Stimulated activated CD4-positive, alpha-beta T cell treated with anti-CD3 and anti-CD28 coated beads, Interleukin-2, amount 100 ng/mL, for 24 hours (primary cell): ENCODE measurements at places on chromosomes 7 and 10.

DNA sequence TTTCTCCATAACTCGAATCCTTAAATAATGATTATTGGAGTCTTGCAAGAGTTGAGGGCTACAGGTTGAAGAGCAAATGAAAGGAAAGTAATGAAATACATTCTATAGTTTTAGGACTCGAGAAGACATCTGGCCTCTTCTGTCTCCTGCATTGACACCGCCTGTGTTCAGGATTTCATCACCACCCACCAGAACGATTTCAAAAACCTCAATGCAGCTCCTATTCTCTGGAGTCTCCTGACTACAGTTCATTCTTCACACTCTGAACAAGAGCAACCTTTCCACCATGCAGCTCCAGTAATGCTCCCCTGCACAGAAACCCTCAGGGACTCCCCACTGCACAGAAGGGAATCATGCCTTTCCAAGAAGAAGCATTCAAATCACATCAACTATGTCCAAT is 5.5 kb downstream of the IL15RA start:
- no peak for DNase-seq

- DNase-seq: no peak
Measured at GRCh38 chr10:84563868-84564267, 235.5 kb downstream of the CCSER2 start.

GRCh38 chr7:36349626-36350025 is 40.0 kb upstream of the ANLN start:
- DNase-seq: no peak

- no peak for DNase-seq
Measured at GRCh38 chr7:153530441-153530840, 521.8 kb upstream of the DPP6 start.

DNA sequence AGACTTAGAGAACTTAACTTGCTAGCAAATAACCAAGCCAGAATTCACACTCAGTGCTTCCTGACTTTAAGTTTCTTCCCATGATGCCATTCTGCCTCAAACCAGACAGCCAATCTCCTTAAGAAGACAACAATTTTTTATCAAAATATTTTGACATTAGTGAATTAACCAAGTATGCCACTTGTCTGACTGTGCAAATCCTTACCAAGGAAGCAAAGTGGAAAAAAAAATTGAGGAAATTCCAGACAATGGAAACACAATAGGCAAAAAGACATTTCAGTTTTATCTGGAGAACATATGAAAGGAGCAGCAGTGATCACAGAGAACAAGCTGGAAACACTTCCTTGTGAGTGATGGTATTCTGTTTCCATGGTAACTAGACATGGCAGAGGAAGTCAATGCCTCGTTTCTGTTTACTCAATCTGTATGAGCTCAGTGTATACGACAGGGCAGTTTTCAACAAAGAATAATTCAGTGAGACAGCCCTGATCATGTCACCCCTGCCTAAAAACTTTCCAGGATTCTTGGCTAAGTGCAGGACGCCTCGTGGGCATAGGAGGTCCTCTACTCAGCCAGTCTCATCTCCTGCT is 114.2 kb downstream of the DYNC1I1 start:
- DNase-seq: no peak

GRCh38 chr10:49457686-49458085 is 61.8 kb upstream of the DRGX start:
- no peak for DNase-seq

DNA sequence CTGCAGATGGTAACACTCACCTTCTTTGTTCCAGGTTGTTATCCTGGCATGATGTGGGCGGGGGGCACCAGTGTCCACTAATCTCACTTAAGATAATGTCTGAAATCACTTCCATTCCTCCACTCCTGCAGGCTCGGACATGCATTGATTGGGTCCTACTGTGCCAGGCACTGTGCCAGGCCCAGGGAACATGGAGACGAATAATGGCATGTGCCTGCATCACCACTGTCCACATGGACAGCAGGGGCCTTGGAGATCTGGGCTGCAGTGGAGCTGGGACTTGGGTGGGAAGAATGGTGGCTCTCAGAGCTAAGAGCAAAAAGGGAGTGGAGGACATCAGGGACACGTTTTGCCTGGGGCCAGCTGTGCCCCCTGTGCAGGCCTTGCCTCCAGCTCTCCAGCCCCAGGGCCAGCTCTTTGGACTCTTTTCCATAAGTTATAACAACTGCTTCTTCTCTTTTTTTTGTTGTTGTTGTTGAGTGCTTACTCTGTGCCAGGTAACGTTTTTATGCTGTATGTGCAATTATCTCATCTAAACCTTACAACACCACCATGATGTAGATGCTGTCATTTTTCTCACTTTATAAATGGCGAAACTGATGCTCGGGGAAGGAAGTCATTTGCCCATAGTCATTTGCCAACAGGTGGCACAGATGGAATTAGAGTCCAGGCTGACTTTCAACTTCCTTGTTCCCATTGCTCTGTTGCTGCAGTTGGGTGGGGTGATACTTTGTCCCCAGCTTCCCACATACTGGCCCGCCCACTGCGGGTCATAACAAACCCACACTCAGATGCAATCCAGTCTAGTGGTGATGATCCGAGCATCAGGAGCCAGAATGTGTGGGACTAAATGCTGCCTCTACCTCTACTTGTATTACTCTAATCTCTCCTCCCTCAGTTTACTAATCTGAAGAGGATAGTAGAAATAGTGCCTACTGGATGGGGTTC is 19.1 kb downstream of the PLPP4 start:
- DNase-seq: no peak

DNA sequence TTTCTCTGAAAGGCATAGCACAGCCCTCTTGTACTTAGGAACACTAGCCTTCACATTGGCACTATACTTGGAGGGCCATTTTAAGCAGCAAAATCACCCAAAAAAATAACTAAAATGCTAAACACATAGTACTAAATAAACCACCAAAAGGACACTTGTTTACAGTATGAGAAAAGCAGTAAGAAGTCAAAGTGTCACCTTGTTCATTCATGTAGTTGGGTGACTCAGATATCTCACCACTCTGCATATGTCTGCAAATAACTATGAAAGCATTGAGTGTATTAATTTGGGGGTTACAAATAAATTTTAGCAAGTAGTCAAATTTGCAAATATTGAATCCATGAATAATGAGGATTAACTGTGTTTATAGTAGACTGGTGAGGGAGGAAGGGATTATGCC is 107.6 kb downstream of the ELAPOR2 start:
- DNase-seq: no peak

DNA sequence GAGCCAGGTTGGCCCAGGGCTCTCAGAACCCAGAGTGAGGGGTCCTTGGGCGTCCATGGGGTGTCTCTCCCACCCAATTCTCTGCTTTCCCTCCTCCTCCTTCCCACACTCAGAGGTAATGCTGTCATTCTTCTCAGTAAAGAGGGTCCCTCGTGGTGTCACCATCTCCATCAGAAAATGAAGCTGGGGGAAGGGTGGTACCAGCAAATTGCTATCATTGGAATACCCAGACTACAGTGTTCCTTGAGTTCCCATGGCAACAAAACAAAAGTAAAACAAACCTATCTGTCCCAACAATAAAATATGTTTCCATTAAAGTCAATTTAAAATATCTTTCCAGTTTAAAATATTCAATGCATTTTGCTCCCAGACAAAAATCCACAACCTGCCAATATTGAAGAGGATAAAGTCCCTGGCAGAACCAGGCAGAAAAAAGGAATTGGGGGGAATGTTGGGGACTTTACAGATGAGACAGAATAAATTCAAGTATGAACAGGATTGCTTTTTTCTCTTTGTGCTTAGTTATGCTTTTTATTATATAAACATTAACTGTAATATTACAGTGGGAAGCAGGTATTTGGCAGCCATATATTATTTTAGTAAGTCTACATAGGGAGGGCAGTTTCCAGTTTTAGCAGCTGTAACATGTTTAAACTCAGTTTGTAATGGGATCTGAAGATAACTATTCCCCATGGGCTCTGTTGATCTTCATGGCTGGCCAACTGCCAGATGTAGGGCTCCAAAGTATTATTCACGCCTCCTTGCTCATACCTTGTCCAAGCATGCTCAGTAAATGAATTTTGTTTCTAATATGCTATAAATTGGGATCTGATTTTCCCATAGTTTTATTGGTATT is 182.1 kb downstream of the ARID5B start:
- no peak for DNase-seq

- DNase-seq: no peak
Measured at GRCh38 chr7:32093415-32094408, 23.5 kb upstream of the PDE1C start.

- no peak for DNase-seq
Measured at GRCh38 chr7:28160551-28160991, 20.0 kb downstream of the JAZF1 start.

DNA sequence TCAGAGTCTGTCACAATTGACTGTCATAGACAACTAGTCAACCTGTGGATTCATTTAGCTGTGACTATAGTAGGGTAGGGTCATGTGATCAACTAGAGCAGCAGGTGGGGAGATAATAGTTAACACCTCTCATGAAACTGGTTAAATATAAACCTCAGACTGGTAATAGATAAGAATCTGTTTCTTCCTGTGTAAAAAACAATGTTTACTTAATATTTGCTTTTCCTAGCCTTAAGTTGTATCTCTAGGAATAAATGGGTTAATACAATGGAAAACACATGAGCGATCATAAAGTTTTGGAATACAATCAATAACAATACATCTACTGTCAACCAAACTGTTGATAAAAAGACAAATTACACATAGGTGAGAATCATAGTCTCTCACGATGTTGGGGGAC is 43.4 kb upstream of the ITGB8 start:
- no peak for DNase-seq

GRCh38 chr10:50216894-50217293 is 34.4 kb downstream of the ASAH2 start:
- DNase-seq: no peak

DNA sequence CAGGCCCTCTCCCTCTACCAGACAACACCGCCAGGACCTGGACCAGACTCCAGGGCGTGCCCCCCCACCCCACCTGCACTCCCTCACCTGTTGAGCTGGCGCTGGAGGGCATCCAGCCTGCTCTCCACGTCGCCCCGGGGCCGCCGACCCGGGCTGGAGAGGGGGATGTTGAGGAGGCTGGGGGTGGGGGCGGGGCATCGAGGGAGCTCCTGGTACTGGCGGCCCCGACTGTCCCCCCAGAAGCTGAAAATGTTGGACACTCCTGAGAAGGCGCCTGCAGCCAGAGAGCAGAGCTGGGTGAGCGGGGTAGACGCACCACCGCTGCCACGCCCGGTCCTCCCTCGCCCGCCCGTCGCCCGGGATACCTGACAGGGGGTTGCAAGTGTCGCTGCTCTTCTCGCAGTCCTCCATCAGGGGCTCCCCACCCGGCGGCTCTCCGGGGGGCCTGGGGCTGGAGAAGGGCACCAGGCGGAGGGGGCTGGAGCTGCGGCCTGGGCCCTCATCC is 30.8 kb downstream of the KCNH2 start:
- no peak for DNase-seq

DNA sequence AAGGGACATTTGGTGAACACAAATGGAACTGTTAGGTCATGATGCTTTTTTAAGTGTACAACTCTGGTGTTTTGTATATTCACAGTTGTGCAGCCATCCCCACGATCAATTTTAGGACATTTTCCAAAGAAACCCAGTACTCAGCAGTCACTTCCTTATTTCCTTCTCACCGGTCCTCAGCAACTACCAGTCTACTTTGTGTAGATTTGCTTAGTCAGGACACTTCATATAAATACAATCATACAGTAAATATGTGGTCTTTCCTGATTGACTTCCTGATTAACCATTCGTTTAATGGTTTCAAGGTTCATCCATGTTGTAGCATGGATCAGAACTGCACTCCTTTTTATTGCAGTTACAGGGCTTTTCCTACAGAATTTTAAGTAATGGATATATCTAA is 14.4 kb downstream of the SGPL1 start:
- DNase-seq: no peak

DNA sequence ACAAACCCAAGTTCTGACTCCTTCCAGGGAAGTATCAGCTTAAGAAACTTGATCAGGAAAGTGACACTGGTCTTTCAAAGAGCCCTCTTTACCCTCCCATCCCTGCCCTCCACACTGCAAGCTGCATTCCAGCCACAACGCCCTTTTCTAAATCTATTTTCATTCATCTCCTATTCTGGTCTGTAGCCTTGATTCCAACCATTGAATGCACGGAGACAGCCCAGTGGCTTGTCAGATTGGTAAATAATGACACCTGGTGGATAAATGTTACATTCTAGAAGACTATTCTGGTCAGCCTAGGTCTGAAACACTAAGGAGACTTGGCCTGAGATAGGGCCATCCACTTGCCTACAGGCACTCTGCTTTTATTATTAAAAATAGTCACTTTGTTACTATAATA is 20.9 kb downstream of the MORN4 start:
- no peak for DNase-seq

DNA sequence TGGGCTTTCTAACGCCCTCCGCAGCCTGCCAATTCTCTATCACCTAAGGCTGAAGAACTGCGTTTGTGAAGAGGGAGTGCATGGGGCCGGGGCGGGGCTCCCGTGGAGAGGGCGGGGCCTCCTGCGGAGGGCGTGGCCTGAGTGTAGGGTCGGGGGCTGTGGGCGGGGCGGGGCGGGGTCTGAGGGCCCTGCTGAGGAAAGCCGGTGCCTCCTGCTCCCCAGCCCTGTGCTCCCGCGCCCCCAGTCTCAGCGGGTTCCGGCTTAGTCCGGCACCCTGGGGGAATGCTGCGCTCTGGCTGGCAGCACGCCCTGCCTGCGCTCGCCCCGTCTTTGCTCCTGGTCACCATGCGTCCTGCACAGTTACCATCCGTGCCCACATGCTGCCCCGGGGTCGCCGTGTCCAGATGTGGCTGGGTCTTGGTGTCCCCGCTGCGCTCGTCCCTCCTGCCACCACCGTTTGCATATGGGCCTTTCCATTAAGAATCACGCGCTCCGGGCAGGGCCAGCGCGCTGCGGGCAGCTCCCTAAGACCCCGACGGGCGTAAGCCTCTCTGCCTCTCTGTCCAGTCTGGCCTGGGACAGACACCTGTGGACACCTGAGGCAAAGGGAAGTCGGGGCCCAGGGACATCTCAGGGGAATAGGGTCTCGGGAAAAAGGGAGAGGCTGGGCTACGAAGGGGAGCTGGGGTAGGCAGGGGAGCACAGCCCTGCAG is 144.0 kb upstream of the RET start:
- peak; percentile 57 for DNase-seq
